Fibroblast of skin of left biceps (primary cell): ENCODE measurements at places on chromosomes 5 and 9.
A peak's percentile ranks its signal among the peaks of the same experiment; 100 is the strongest.

- no peak for DNase-seq
Observed at GRCh38 chr9:11257992-11258391, 645.2 kb upstream of the PTPRD start.

DNA sequence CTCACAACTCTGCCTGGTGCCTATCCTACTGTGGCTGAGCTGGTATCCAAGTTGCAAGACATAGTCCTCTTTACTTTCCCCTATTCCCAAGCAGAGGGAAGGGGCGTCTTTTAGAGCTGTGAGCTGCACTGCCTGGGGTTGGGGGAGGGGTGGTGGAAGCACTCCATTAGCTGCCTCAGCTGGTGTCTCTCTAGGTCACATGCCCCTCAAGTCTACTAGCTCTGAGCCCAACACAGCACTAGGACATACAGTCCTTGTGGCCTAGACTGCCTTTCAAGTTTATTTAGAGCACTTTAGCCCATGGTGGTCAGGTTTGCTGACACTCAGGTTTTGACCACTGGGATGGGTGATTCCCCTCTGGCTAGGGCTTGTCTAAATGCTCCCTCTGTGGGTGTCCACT lies 54.7 kb downstream of the SREK1 start:
- no peak for DNase-seq

GRCh38 chr9:80699511-80699998 lies 989.8 kb downstream of the TLE1 start:
- DNase-seq, result peak; percentile 15

- peak; percentile 80 for DNase-seq
Observed at GRCh38 chr5:168404365-168404764, 81.9 kb upstream of the RARS1 start.

- no peak for DNase-seq
Observed at GRCh38 chr9:92385953-92386352, 18.4 kb downstream of the OGN start.

- DNase-seq, result no peak
Observed at GRCh38 chr9:113315231-113315630, 12.1 kb upstream of the RNF183 start.

GRCh38 chr9:90059436-90059835 lies 454.6 kb downstream of the GADD45G start:
- DNase-seq, result no peak

- DNase-seq, result peak; percentile 30
Observed at GRCh38 chr5:80865551-80865950, 94.6 kb upstream of the RASGRF2 start.

GRCh38 chr9:130624154-130624553 lies 40.2 kb upstream of the PRDM12 start:
- no peak for DNase-seq

DNA sequence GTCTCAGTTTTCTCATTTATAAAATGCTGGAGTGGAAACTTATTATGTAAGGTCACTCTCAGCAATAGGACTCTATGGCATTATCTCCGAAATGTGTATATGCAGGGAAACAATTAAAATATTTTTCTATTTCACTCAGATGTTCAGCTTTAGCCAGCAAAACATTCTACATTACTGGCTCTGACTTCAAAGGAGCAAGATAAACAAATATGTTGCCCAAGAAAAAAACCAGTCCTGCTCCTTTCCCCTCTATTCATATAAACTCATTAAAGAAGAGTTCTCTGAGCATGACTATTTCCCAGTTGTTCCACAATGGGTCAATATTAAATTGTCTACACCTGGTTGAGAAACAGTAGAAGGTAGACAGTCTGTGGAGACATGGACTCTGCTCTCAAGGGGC lies 155.0 kb downstream of the NPR3 start:
- DNase-seq, result no peak

DNA sequence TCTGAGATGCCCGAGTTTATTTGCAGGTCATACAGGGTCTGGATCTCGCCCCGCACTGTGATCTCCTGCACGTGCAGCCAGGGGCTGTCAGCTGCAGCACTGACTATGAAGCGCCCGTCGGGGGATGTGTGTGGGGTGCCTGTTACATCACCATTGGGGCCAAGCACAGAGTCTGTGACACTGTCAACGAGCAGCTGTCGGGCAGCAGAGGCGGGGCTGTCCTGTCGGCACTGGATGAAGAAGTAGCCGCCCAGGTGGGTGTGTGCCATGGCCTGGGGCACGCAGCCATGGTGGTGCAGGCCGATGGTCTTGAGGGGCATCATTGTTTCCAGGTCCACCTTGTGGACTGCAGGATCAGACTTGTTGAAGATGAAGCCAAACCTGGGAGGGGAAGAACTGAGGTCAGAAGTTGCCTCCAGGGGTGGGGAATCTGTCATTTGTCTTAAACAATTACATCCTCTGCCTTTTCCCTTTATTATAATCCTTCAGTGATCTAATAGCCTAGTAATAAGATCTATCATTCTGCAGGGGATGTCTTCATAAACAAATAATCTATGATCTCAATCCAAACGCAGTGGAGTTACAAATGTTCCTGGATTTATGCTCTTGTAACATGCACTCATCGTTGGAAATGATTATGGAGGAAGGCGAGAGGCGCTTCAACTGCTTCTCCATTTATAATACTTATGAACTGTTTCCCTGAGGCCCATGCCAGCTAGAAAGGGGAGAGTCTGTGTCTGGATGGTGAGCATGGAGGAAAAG lies 147.8 kb downstream of the HSPA4 start:
- no peak for DNase-seq
